ENCODE measurements at places on chromosomes 16 and 17.

- no peak for DNase-seq
Measured at GRCh38 chr16:7938175-7938574, 605.5 kb downstream of the RBFOX1 start.

DNA sequence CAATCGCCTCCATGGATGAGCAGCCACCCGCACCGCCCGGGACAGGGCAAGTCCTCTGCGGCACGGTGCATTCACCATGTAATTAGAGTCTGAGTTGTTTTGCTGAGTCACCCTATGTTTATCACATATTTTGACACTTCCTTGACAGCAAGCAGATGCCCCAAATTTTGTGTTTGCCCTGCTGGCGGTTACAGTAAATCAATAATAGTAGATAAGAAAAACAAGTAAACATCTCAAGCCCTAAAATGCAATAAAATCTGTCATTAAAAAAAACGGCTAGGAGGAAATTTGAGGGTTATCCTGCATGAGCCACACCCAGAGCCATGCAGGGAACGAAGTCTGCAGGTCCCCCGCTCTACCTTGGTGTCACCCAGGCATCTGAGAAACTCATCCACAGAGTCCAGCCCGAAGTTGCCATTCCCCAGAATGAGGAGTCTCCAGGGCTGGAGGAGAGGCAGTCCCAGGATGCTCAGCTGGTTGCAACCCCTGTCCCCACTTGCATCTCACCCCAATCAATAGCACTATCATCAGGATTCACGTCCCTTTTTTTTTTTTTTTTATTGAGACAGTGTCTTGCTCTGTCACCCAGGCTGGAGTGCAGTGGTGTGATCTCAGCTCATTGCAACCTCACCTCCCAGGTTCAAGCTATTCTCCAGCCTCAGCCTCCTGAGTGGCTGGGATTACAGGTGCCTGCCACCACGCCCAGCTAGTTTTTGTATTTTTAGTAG lies 16.5 kb upstream of the ST6GALNAC1 start:
- peak; percentile 35 for DNase-seq

GRCh38 chr16:23131036-23131435 lies 18.2 kb downstream of the USP31 start:
- DNase-seq = no peak

GRCh38 chr16:49275050-49275730 lies 6.4 kb downstream of the CBLN1 start:
- no peak for DNase-seq

- DNase-seq = no peak
Measured at GRCh38 chr17:66976781-66977201, 12.3 kb downstream of the CACNG4 start.
